Right forelimb (tissue), 1 donor: ENCODE measurements at places on chromosomes 5 and 9.

GRCh38 chr9:105419816-105420597, 27.8 kb upstream of the FSD1L start:
- no peak for DNase-seq

- no peak for DNase-seq
Observed at GRCh38 chr9:14573319-14573718, 119.9 kb downstream of the ZDHHC21 start.

DNA sequence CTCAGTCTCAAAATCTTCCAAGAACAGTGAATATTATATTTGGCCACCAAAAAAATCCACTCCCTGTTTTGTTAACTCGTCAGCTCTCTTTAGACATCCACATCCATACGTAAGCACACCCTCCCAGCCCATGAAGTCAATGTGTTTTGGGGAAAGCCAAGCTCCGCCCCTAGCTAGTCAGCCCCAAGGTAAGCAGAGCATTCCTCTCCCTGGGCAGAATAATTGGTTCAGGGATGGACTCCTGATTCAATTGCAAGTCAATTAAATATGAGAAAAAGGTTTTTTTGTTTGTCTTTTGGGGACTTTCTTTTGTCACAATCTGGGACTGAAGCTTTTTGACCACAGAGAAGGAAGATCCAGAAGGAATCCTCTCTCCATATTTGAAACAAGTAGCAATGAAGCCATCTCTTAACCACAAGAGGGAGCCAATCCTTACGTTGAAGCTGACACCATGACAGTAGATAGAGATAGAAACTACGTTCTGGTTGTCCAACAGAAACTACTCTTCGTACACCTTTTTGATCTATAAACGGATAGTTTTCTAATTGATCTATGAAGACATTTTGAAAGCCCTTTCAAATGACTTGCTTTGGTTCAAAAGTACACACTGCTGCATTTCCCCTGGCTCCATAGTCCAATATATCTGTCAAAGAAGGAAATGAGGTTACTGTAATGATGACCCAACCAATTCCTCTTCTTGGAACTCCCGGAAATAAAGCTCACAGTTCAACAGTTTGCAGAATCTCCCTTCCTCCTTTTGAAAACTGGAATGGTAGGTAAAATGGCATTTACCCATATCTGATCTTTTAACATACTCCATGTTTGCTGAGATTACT, 166.4 kb downstream of the TLE1 start:
- no peak for DNase-seq

GRCh38 chr9:89095761-89096528, 82.7 kb downstream of the SHC3 start:
- no peak for DNase-seq

- no peak for DNase-seq
Observed at GRCh38 chr9:101270302-101270701, 114.5 kb downstream of the BAAT start.

GRCh38 chr9:75672478-75672877, 218.0 kb upstream of the PCSK5 start:
- no peak for DNase-seq

DNA sequence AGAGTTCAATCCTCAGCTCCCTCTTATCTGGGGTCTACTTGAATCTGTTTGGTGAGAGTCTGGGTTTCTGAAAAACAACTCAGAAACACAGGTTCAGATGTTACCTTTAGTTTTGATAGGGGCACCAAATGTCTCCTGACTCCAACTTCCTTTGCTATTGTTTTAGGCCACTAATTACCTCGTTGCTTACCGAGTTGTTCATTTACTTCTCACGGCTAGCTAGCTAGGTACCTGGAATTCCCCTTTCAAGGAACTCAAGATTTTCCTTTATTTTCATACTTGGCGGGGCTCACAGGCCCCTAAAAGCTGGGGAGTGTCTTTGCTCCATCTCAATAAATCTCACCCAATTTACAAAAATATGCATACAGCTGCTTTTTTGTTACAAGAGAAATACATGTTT, 111.4 kb downstream of the SLC28A3 start:
- DNase-seq: no peak

DNA sequence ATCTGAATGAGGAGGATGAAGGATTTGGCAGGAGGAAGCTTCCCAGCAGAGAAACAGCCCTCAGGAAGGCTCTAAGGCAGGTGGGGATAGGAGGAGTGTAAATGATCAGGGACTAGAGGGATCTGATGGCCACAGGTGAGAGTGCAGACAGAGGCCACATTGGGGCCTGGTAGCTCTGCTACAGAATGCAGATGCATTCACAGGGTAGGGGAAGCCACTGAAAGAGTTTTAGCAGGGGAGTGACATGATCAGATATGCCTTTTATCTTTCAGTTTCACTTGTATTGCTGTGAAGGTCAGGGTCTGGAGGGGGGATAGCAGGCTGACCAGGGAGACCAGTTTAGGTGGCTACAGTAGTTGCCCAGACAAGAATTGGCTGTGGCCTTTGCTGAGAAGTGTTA, 3.0 kb downstream of the TXNDC15 start:
- no peak for DNase-seq
